ENCODE measurements at places on chromosomes 16 and 17. TPM values are rescaled to one million over a fixed set of nuclear protein-coding genes. Genes with fewer than 3 reads are reported as not detected.
A peak's percentile ranks its signal among the peaks of the same experiment; 100 is the strongest.

The COG7 gene
- total RNA-seq, result 16.7 TPM

The CD300E gene
- not detected for total RNA-seq

The CD300H gene
- total RNA-seq, result not detected

- peaks cover 25% of the 10 kb centered on the region for H3K4me1 ChIP-seq
- H3K27me3 ChIP-seq, result peaks cover 7% of the 10 kb centered on the region
- no peak overlapping the region for H3K4me3 ChIP-seq
- H3K36me3 ChIP-seq, result peaks cover 53% of the 10 kb centered on the region
- no peak for DNase-seq
These were observed 12.4 kb downstream of the SLFN5 start for GRCh38 chr17:35255316-35255715.

GRCh38 chr17:40457369-40457768 lies 14.1 kb downstream of the IGFBP4 start:
- H3K4me3 ChIP-seq, result no peak overlapping the region
- H3K27ac ChIP-seq, result no peak overlapping the region
- peaks cover 13% of the 10 kb centered on the region for H3K36me3 ChIP-seq
- peaks cover 11% of the 10 kb centered on the region for H3K27me3 ChIP-seq

DNA sequence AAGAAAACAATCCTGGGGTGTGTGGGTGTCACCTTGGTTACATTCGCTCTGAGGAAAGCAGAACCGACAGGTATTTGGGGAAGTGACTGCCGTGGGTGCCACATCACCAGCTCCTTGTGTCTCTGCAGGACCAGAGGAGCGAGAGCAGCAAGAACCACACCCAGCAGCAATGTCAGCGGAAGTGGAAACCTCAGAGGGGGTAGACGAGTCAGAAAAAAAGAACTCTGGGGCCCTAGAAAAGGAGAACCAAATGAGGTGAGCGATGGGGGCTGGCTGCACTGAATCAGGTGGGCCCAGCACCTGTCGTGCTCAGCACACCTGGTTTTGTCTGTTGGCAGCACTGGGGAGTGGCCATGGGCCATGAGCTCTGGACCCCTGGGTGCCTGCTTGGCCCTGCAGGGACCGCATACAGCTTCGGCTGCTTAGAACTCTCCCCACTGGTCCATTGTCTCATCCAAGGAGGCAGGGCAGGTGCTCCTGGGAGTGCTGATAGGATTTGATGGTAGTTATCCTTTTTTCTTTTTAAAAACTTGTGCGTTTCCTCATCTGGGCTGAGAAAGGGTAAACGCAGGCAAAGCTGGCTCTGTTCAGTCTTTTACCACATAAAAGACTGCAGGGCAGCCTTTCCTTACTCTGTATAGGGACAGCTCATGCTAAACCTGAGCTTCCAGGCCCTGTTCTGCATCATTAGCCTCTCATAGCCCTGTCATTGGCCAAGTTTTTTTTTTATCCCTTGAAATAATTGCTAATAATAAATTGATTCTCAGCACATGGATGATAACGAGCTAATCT lies 29.4 kb downstream of the HMOX2 start:
- H3K4me1 ChIP-seq, result peaks cover 8% of the 10 kb centered on the region
- no peaks in the 10 kb centered on the region for H3K27me3 ChIP-seq
- no peak overlapping the region for H3K4me3 ChIP-seq

GRCh38 chr17:81858967-81859905 lies 1.1 kb downstream of the P4HB start:
- peak overlapping the region; percentile 89 for H3K4me3 ChIP-seq
- DNase-seq, result no peak
- H3K36me3 ChIP-seq, result peaks cover 85% of the 10 kb centered on the region
- H3K27ac ChIP-seq, result peak overlapping the region; percentile 79
- no peaks in the 10 kb centered on the region for H3K27me3 ChIP-seq

GRCh38 chr16:22933173-22933572 lies 119.2 kb downstream of the HS3ST2 start:
- DNase-seq, result peak; percentile 8
- H3K4me3 ChIP-seq, result no peak overlapping the region
- peaks cover 62% of the 10 kb centered on the region for H3K27me3 ChIP-seq
- H3K36me3 ChIP-seq, result no peaks in the 10 kb centered on the region

DNA sequence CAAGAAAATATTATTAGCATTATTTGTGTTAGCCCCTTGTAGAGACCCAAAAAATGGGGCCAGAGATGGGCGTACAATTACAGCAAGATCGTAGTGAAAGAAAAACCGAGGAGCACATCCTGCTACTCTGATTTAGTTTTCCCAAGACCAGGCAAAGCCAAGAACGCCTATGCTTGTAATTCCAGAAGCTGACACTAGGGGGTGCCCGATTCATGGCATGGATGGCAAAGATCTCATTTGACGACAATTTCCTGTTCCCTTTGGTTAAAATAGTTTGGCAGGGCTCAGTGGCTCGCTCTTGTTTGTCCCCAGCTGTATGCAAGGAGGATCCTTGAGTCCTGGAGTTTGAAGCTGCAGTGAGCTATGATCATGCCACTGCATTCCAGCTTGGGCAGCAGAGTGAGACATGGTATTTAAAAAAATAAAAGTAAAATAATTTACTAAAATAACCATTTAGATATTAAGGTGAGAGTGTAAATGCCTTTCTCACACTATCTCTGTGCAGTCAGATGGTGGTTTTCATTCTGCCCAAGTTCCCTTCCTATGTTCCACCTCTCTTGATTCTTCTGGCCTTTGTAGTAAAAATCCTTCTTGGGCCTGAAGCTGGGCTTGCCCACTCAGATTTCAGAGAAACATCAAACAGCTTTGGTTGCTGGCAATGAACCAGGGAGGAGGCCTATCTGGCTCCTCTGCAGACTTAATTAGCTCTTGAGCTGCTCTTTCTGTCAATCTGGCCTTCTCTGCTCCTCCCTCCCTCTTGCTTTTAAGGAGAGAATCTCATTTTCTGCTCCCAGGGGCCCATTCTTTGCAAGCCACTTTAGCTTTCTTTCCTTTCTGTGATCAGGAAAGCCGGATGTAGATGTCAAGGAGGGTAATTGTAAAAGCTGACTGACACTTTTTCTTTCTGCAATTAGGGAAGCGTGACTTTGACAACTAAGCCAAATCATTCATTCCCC lies 31.2 kb downstream of the TMEM238L start:
- no peaks in the 10 kb centered on the region for H3K36me3 ChIP-seq
- no peaks in the 10 kb centered on the region for H3K4me1 ChIP-seq
- H3K27me3 ChIP-seq, result no peaks in the 10 kb centered on the region
- no peak overlapping the region for H3K27ac ChIP-seq

DNA sequence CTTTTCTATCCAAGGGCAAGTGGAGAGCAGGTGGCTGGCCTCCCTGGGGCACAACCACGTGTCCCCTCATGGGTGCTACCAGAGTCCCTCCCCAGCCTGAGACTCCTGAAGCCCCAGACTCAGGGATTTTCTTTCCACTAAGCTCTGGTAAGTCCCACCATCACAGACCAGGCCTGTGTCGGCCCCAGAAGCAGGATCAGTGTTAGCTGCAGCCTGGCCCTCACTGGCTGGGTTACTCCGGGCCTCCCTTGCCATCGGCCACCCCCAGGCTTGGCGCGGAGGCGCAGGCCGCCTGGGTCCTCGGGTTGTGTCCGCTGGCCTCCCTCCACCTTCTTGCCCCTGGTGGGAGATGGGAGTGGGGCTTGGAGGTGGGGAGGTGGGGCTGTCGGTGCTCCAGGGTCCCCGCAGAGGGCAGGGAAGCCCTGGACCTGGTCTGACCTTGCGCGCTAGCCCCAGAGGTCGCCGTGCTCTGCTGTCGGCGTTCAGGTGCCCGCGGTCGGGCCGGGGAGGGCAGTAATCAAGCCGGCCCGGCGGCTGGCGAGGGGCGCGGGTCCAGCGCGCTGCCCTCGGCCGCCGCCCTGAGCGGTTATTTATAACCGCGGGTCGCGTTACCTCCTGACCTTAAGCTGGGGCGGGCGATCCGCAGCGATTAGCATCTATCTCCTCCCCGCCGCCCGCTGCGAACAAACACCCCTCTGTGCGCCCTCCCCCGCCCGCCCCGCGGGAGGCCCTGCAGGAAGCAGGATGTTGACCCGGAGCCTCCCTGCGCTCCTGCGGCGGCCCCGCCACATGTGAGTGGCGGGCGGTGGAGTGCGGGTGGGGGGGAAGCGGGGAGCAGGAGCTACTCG lies 78.1 kb upstream of the TOB1 start:
- H3K27me3 ChIP-seq, result no peaks in the 10 kb centered on the region
- no peak overlapping the region for H3K4me3 ChIP-seq
- peaks cover 6% of the 10 kb centered on the region for H3K4me1 ChIP-seq

- no peaks in the 10 kb centered on the region for H3K27me3 ChIP-seq
- H3K4me3 ChIP-seq, result peak overlapping the region; percentile 25
- peak overlapping the region; percentile 31 for H3K27ac ChIP-seq
- DNase-seq, result peak; percentile 72
- H3K4me1 ChIP-seq, result peaks cover 38% of the 10 kb centered on the region
These were observed 5.5 kb downstream of the PPP1R9B start for GRCh38 chr17:50144845-50145531.

DNA sequence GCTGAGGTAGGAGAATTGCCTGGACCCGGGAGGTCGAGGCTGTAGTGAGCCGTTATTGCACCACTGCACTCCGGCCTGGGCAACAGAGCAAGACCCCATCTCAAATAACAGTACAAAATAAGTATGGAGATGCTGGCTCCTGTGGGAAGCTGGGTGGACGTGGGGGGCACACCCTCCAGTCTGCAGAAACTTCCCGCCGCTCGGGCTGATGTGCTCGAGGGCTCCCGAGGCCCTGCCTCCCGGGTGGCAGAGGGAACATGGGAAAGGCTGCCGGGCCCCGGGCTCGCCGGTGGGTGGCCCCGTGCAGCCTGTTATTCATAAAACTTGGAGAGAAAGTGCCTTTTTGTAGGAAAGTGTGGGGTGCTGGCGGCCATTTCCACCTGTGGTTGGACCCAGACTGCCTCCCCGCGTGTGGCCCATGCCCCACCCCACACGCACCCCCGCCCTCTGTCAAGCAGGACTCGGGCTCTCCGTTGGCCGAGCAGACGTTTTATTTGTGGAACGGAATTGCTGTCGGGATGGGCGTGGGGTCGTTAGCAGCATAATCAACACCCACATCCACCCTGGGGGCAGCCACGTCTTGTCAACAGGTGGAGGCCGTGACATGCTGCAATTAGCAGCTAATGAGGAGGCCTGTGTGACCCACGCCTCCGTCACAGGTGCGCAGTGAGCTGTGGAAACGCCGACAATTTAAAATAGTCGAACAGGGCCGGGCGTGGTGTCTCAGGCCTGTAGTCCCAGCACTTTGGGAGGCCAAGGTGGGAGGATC lies 7.4 kb upstream of the CIAO3 start:
- H3K27ac ChIP-seq, result no peak overlapping the region
- no peaks in the 10 kb centered on the region for H3K36me3 ChIP-seq
- no peaks in the 10 kb centered on the region for H3K27me3 ChIP-seq
- H3K4me1 ChIP-seq, result no peaks in the 10 kb centered on the region
- DNase-seq, result no peak

DNA sequence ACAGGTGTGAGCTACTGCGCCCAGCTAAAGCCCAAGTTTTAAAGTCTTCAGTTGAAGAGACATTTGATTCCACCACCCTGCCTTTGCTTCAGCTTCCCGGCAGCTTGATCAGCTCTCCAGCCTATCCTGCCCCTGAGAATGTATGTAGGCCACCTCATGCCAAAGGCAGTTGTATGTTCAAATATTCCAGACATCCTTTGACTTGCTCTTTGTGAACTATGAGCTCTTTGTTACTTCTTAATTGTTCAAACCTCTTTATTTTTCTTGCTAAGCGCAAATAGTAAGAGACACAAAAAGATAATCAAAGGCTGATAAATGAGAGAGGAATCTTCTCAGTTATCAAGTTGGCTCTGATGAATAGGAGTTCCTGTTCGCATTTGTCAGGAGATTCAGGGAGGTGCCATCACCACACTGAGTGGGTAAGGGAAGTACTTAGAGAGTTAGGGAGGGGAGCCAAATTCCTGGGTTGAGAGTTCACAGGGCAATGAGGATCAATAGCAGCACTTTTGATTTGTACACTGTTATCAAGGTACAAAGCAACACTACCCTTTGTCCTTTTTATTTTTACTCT lies 32.0 kb upstream of the SUPT4H1 start:
- H3K4me3 ChIP-seq, result no peak overlapping the region
- H3K27me3 ChIP-seq, result no peaks in the 10 kb centered on the region
- DNase-seq, result no peak
- H3K4me1 ChIP-seq, result peaks cover 12% of the 10 kb centered on the region

DNA sequence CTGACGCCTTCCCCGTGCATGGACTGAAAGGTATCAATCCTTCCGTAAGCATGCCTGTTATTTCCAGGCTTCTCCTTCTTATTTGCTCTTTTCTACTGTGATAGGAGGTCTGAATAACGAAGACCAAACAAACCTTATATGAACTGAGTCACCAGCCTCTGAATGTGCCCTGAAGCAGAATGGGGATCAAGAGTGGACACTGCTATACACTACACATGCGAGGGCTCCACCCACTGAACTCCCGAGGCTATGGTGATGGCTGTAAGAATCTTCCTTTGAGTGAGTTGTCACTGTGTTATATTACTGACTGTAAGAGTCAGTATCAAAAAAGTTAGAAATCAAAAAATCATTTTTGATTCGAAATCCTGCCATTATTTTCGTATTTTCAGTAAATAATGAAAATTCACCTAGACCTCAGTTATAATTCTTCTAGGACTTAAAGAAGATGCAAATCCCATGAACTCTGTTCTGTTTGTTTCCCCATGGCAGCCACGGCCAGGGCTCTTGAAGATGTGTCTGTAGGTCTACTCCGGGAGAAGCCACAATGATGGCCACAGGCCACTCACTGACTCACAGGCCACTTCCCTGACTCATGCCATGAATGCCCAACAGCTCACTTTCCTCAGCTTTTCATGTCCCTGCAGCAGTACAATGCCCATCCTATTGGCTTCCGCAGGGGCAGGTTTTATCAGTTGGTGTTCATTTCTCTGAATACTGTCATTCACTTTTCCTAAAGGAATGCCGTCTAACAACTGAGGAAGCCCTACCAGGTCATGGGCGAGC lies 54.7 kb downstream of the ZZEF1 start:
- peaks cover 85% of the 10 kb centered on the region for H3K36me3 ChIP-seq
- H3K27me3 ChIP-seq, result no peaks in the 10 kb centered on the region
- no peak overlapping the region for H3K4me3 ChIP-seq
- peak; percentile 21 for DNase-seq

GRCh38 chr17:47686276-47686635 lies 7.7 kb upstream of the TBKBP1 start:
- H3K27me3 ChIP-seq, result no peaks in the 10 kb centered on the region
- H3K36me3 ChIP-seq, result peaks cover 48% of the 10 kb centered on the region
- no peak overlapping the region for H3K27ac ChIP-seq
- H3K4me1 ChIP-seq, result peaks cover 15% of the 10 kb centered on the region
- H3K4me3 ChIP-seq, result no peak overlapping the region

DNA sequence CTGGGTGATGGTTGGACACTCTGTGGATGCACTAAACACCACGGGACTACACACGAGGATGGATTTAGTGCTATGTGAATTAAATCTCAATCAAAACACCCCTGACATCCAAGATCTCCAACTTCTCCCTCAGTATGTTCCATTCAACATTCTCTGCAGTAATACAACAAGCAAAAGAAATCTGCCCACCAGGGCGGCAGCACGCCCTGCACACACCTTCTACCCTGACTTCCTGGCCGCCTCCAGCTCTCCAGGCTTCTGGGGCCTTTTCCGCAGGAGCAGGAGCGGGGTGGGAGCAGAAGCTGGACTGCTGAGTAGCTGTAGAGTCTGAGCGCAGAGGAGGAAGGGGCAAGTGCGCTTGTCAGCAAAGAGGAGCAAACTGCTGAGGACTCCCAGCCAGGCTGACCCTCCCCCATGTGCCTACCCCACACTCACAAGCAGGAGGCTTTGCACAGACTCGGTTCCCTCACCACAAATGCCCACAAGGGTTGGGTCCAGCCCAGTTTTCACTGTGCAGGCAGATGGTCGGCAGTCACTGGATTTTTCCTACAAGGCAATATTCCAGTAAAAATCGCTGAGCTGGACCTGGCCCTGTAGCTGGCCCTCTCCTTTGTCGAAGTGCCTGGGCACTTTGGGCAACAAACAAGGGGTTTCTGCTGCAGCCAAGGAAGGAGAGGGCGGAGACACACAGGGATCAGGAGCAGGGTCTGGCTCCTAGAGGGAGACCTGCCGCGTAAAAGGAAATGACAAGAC lies 22.8 kb downstream of the ZDHHC7 start:
- H3K4me1 ChIP-seq, result peaks cover 18% of the 10 kb centered on the region
- H3K27me3 ChIP-seq, result no peaks in the 10 kb centered on the region
- no peak overlapping the region for H3K27ac ChIP-seq
- H3K4me3 ChIP-seq, result no peak overlapping the region

Measured in MCF 10A (cell line).